Dorsolateral prefrontal cortex (tissue), 122 donors: ENCODE measurements at places on chromosomes 12 and 14. TPM values are rescaled to one million over a fixed set of nuclear protein-coding genes. Genes with fewer than 3 reads are reported as not detected.

DNA sequence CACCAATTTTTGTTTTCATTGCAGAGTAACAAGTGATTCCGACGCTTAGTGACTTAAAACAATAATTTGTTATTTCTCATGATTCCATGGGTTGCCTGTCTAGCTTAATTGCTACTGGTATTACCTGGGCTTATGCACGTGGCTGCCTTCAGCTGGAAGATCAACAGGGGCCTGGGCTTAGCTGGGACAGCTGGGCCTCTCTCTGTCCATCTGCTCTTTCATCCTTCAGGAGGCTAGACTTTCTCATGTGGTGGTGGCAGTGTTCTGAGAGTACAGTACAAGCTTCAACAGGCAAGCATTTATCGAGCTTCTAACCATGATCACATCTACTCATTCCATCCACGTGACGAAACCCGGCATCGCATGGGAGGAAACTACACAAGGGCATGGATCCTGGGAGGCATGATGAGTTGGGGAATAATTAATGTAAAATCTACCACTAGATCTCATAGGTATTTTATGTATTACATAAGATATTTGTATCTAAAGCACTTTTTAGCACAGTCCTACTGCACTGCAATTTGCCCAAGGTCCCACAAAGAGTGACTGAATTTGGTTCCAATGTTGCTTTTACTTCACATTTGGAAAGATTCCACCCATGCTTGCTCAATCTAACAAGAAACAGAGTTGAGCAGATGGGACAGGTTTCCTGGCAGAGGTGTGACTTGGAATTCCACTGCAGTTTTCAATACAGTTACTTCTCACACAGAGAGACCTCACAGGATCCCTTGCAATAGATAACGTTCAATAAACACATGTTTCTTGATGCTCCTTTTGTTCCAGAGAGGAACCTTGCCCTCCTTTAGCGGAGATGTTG, 153.1 kb upstream of the FRMD6 start:
- DNase-seq = no peak

DNA sequence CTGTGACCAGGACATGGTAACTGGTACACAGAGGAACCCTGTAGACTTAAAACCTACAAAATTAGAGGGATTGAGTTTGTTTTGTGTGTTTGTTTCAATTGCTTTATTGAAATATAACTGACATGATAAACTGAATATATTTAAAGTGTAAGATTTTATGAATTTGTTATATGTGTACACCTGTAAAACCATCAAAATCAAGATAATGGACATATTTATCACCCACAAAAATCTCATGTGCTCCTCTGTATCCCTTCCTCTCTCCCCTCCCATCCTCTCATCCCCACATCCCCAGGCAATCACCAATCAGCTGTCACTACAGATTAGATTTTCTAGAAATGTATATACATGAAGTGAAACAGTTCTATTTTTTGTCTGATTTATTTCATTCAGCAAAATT, 565.5 kb downstream of the NOVA1 start:
- DNase-seq = no peak

- no peak for DNase-seq
These were observed 28.8 kb upstream of the BHLHE41 start for GRCh38 chr12:26153421-26154154.

DNA sequence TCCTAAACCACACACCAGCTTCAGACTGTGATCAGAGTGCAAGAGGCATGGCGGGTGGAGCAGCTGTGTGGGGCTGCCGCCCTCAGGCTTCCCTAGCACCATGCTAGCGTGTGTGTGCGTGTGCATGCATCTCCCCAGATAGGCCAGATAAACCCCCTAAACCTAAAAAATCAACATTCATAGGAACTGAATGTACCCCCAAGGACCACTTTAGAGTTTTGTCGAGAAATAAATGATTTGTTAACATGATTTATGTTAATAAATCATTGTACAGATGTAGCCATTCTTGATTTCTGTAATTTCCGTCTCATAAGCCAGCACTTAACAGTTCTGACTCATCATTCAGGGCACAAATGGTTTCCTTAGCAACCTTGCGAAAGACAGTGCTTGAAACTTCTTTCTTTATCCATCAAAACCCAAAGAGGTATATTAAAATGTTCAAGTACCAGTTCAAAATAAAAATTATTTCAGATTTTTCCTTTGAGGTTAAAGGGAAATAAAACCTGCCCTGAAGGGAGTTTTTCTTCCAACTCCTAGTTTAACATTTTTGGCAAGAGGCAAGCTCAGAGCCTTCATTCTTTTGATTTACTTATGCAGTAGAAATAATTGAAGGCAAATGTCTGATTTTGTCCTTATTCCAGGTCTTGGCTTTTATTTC, 206.2 kb upstream of the RGS6 start:
- no peak for DNase-seq

DNA sequence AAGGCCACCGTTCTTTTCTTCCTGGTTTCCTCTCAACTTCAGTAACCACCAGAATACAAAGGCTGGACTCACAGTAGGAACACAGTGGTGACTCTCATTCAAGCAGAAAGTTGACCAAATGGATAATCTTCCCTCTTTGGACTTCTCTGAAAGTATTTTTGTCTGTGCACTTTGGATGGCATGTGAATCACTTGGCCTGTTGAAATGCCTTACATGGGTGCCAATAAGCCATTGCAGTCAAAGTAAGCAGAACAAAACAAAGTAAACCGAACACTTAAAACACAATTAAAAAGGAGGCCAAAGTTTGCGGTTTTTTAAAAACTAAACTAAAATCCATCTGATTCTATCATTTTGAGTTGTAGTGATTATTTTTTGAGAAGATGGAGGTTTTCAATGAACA, 370.1 kb upstream of the DDHD1 start:
- DNase-seq = no peak

DNA sequence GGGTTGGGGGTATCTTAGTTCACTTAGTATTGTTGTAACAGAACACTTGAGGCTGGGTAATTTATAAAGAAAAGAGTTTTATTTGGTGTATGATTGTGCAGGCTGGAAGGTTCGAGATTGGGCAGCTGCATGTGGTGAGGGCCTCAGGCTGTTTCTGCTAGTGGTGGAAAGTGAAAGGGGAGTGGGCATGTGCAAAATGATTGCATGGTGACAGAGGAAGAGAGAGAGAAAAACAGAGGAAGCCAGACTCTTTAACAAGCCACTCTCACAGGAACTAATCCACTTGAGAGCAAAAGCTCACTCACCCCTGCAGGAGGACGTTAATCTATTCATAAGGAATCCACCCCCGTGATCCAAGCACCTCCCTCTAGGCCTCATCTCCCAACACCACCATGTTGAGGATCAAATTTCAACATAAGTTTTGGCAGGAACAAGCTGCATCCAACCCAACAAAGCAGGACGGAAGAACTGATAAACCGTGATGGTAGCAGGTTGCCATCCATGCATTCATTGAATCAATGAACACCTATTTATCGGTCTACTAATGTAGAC, 165.0 kb upstream of the GZMB start:
- DNase-seq = no peak

The NGB gene
- total RNA-seq = 17.5 TPM
